Spinal cord (tissue), 10 donors: ENCODE measurements at places on chromosomes 4 and X. TPM values are rescaled to one million over a fixed set of nuclear protein-coding genes. Genes with fewer than 3 reads are reported as not detected.

Gene RAB39B
- 5.7 TPM for total RNA-seq

Gene FATE1
- total RNA-seq = not detected

Gene HOPX
- 137 TPM for total RNA-seq

Gene L1CAM
- total RNA-seq = 26.3 TPM

DNA sequence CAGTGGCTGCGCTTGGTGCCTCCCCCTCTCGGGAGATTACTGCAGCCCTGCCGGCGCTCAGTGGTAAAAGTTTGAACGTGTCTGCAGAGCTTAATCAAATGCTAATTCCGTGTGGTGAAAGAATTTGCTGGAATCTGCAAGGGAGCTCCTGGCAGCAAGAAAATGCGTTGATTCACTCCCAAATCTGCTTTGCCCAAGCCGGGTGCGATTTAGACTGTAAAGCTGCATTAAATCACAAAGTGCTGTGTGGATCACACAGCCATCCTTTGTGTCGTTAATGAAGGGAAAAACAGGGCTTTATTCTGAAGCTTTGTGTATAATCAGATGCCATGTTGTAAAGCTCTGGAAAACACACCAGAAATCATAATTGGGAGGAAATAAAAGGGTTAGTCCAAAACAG is 444.1 kb downstream of the BCOR start:
- H3K27ac ChIP-seq = peak overlapping the region; percentile 82
- peak; percentile 52 for DNase-seq
- H3K36me3 ChIP-seq = no peaks in the 10 kb centered on the region
- H3K4me1 ChIP-seq = peaks cover 21% of the 10 kb centered on the region

DNA sequence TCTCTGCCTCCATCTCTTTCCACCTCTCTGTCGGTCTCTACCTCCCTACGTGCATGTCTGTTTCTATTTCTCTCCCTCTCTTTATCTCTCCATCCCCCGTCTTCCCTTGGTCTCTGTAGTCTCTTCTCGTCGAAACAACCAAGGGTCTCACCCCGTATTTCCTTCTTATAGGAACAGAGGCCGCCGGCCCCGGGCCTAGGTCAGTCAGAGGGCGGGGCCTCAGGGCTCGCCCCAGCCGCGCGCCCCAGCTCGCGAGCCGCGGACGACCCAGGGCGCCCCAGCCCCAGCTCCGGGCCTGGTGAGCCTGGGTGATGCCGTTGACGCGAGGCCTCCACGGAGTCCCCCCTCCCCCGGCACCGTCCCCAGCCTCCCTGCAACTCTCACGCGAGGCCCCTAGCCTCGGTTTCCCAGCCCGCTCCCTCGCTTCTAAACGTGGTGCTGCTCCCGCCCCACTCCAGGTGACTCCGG is 6.6 kb downstream of the TIMM17B start:
- H3K27ac ChIP-seq = no peak overlapping the region
- peaks cover 10% of the 10 kb centered on the region for H3K4me1 ChIP-seq
- H3K4me3 ChIP-seq = peak overlapping the region; percentile 24
- DNase-seq = no peak
- peaks cover 12% of the 10 kb centered on the region for H3K36me3 ChIP-seq
- H3K27me3 ChIP-seq = no peaks in the 10 kb centered on the region

- DNase-seq = no peak
- no peaks in the 10 kb centered on the region for H3K4me1 ChIP-seq
- no peaks in the 10 kb centered on the region for H3K27me3 ChIP-seq
- H3K4me3 ChIP-seq = no peak overlapping the region
Observed at GRCh38 chr4:163612762-163613161, 118.3 kb downstream of the TMA16 start.

DNA sequence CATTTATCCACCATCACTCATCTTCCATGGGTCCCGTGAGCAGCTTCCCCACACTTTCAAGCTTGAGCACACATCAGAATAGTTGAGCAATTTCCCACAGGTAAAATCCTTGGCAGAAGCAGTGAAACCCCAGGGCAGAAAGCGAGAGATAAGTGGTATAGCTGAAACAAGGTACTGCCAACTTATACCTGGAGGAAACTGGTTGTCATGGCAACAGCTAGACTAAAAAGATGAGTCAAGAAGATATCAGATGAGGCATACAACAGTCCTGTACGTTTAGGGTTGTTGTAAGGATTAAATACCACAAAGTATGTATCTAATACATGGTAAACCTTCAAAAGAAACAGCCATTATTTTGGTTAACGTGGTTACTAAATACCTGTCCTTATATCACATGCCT is 66.9 kb upstream of the PHOX2B start:
- no peak for DNase-seq
- no peak overlapping the region for H3K27ac ChIP-seq
- no peaks in the 10 kb centered on the region for H3K4me1 ChIP-seq
- no peak overlapping the region for H3K4me3 ChIP-seq
- peaks cover 6% of the 10 kb centered on the region for H3K27me3 ChIP-seq

DNA sequence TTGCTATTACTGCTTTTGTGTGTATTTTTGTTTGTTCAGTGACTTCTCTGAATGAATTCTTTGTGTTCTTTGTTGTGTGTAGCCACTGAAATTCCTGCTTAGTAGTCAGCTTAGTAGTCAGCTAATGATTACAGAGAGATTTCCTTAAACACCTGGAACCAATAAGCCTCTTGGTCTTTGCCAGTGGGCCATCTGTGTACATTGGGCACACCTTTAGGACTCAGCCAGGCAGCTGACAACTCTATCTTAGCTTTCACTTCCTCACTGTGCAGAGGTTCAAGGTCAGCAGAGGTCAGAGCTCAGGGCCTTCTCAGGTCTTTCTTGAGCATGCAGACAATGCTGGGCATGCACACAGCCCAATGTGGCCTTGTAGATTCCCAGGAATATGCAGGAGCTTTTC is 59.3 kb downstream of the RWDD4 start:
- no peak overlapping the region for H3K27ac ChIP-seq
- H3K36me3 ChIP-seq = no peaks in the 10 kb centered on the region
- no peak overlapping the region for H3K4me3 ChIP-seq
- H3K4me1 ChIP-seq = no peaks in the 10 kb centered on the region

DNA sequence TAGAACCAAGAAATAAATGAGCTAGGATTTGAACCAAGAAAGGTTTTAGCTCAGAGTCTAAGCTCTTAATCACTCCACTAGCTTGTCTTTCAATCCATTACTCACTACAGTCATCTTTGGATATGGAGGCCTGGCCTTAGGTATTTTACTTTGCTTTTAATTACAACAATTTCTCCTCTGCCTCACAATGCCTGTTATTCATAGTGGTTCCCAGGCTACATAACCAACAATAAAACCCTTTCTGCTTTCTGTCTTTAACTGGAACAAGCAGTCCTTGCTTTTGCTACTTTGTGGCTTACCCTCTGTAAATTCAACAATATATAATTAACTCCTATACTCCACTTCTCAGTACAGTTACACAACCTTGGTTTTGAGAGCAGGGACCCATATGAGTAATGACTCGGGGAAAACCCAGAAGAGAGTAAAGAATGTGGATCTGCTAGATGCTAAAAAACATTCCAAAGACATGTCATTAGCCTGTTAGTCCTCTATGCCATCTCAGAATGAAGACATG is 94.7 kb upstream of the NAP1L5 start:
- no peak for DNase-seq
- H3K4me1 ChIP-seq = no peaks in the 10 kb centered on the region
- H3K36me3 ChIP-seq = no peaks in the 10 kb centered on the region
- no peak overlapping the region for H3K4me3 ChIP-seq
- H3K27me3 ChIP-seq = no peaks in the 10 kb centered on the region
- H3K27ac ChIP-seq = no peak overlapping the region

Gene GABRG1
- 5.1 TPM for total RNA-seq

- H3K36me3 ChIP-seq = no peaks in the 10 kb centered on the region
- H3K4me3 ChIP-seq = no peak overlapping the region
- no peak for DNase-seq
- H3K4me1 ChIP-seq = peaks cover 7% of the 10 kb centered on the region
- no peak overlapping the region for H3K27ac ChIP-seq
Observed at GRCh38 chrX:21958916-21959315, 18.4 kb downstream of the SMS start.

- no peaks in the 10 kb centered on the region for H3K27me3 ChIP-seq
- no peak overlapping the region for H3K27ac ChIP-seq
- no peak for DNase-seq
- no peaks in the 10 kb centered on the region for H3K36me3 ChIP-seq
- no peak overlapping the region for H3K4me3 ChIP-seq
Observed at GRCh38 chr4:173415092-173415491, 16.2 kb upstream of the SCRG1 start.

GRCh38 chr4:5361968-5362367 is 310.7 kb downstream of the STK32B start:
- H3K27me3 ChIP-seq = no peaks in the 10 kb centered on the region
- H3K27ac ChIP-seq = no peak overlapping the region
- H3K36me3 ChIP-seq = no peaks in the 10 kb centered on the region
- no peaks in the 10 kb centered on the region for H3K4me1 ChIP-seq

Gene CXCL6
- 2.9 TPM for total RNA-seq

Gene GLUD2
- total RNA-seq = 4.7 TPM

Gene ASB9
- total RNA-seq = 7.9 TPM

DNA sequence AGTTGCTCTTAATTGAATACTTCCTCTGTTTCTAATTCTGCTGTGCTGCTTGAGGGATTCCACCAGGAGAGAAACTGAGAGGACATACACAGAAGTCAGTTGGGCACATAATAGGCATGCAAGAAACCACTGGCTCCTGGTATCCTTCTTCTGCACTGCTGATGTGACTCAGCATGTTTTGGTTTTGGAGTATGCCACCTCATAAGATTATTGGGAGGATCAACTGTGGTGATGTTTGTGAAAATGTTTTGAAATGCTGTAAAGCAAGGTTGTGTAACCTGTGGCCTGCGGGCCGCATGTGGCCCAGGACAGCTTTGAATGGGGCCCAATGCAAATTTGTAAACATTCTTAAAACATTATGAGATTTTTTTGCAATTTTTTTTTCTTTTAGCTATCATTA is 119.6 kb downstream of the GATB start:
- H3K27me3 ChIP-seq = no peaks in the 10 kb centered on the region
- H3K27ac ChIP-seq = no peak overlapping the region
- H3K4me3 ChIP-seq = no peak overlapping the region
- no peak for DNase-seq
- H3K36me3 ChIP-seq = no peaks in the 10 kb centered on the region

Gene DNAAF6
- total RNA-seq = 1.8 TPM

Gene HEPH
- 44.4 TPM for total RNA-seq

DNA sequence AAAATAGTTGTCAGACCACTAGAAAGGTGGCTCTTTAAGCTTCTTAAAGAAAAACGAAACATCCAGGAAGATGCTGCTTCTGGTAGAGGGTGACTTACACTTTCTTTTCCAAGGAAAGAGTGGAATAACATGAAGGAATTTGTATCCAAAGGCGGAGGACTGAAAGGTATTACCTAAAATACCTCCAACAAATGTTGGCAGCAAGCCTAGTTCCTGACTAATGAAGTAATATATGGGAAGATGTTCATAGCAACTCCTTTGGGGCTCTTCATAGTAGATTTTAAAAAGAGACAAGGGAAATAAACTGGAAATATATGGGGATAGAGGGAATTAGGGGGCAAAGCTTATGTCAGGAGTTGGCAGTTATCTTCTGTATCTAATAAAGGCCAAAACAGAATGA is 116.2 kb downstream of the AASDH start:
- no peak for DNase-seq
- no peaks in the 10 kb centered on the region for H3K27me3 ChIP-seq
- no peak overlapping the region for H3K27ac ChIP-seq
- no peak overlapping the region for H3K4me3 ChIP-seq
- no peaks in the 10 kb centered on the region for H3K4me1 ChIP-seq
- peaks cover 3% of the 10 kb centered on the region for H3K36me3 ChIP-seq

GRCh38 chr4:111475666-111476065 is 669.6 kb upstream of the FAM241A start:
- H3K27me3 ChIP-seq = no peaks in the 10 kb centered on the region
- no peaks in the 10 kb centered on the region for H3K4me1 ChIP-seq
- H3K4me3 ChIP-seq = no peak overlapping the region
- no peak overlapping the region for H3K27ac ChIP-seq

DNA sequence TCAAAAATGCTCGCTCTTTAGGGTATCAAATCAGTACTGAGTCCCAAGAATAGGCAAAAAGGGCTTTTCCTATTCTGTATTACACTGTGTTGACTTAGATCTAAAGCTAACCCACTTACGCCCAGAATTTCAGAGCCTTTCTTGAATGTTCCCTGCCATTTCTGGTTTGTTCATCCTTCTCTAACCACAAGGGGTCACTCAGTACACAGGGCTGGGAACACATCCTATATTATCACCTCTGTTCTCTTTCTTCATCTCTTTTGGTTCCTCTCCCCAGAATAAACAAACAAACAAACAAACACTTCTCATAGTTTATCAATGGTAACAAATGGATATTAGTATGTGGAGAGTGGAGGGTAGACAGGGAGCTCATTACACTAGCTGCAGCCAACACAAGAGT is 25.5 kb upstream of the MORC4 start:
- H3K27ac ChIP-seq = no peak overlapping the region
- peak; percentile 59 for DNase-seq
- H3K4me3 ChIP-seq = no peak overlapping the region
- peaks cover 3% of the 10 kb centered on the region for H3K27me3 ChIP-seq
- H3K36me3 ChIP-seq = no peaks in the 10 kb centered on the region

GRCh38 chr4:79915246-79915645 is 157.8 kb downstream of the ANTXR2 start:
- no peaks in the 10 kb centered on the region for H3K27me3 ChIP-seq
- H3K4me3 ChIP-seq = no peak overlapping the region
- no peaks in the 10 kb centered on the region for H3K4me1 ChIP-seq
- H3K36me3 ChIP-seq = no peaks in the 10 kb centered on the region

DNA sequence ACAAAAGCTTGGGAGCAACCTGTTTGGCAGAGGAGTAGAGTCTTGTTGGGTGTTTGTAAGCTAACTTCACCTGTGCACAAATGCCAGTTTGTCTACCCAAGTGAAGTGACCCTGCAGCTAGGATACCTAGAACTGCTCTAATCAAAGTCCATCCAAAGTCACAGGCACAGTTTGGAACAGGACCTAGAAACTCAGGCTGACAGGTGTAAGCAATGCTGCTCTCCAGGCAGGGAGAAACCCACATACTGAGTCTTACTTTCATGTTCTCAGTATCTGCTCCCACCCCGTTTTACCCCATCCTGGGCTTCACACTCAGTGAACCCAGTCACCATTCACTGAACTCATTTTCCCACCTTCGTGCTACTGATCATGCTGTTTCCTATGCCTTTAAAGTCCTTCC is 40.3 kb downstream of the MAML3 start:
- no peaks in the 10 kb centered on the region for H3K4me1 ChIP-seq
- no peak overlapping the region for H3K27ac ChIP-seq
- H3K36me3 ChIP-seq = no peaks in the 10 kb centered on the region
- H3K4me3 ChIP-seq = no peak overlapping the region

GRCh38 chr4:100574607-100575006 is 56.8 kb upstream of the EMCN start:
- H3K27me3 ChIP-seq = no peaks in the 10 kb centered on the region
- H3K27ac ChIP-seq = no peak overlapping the region
- no peaks in the 10 kb centered on the region for H3K36me3 ChIP-seq
- H3K4me3 ChIP-seq = no peak overlapping the region
- DNase-seq = no peak
- no peaks in the 10 kb centered on the region for H3K4me1 ChIP-seq

DNA sequence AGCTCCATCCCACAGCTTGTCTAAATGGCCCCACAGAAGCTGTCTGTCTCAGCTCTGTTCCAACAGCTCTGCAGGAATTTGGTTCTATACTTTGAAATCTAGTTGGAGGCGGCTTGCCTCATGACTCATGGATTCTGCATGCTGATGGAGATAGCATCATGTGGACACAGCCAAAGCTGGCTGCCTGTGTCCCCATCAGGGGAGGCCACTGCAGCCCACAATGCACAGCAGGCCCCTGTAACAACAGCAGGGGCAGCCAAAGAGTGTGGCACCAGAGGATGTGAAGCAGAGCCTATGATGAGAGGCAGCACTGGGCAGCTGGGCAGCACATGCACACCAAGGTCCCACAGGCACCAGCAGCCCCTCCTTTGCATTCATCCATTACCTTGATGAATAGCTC is 67.2 kb downstream of the DCAF12L1 start:
- H3K36me3 ChIP-seq = no peaks in the 10 kb centered on the region
- H3K4me1 ChIP-seq = no peaks in the 10 kb centered on the region
- no peak overlapping the region for H3K4me3 ChIP-seq
- H3K27ac ChIP-seq = no peak overlapping the region

Gene IL13RA1
- total RNA-seq = 25.1 TPM
